ENCODE measurements at places on chromosomes 1 and 21.

- no peak for DNase-seq
Measured at GRCh38 chr1:44862829-44863401, 19.9 kb upstream of the PTCH2 start.

DNA sequence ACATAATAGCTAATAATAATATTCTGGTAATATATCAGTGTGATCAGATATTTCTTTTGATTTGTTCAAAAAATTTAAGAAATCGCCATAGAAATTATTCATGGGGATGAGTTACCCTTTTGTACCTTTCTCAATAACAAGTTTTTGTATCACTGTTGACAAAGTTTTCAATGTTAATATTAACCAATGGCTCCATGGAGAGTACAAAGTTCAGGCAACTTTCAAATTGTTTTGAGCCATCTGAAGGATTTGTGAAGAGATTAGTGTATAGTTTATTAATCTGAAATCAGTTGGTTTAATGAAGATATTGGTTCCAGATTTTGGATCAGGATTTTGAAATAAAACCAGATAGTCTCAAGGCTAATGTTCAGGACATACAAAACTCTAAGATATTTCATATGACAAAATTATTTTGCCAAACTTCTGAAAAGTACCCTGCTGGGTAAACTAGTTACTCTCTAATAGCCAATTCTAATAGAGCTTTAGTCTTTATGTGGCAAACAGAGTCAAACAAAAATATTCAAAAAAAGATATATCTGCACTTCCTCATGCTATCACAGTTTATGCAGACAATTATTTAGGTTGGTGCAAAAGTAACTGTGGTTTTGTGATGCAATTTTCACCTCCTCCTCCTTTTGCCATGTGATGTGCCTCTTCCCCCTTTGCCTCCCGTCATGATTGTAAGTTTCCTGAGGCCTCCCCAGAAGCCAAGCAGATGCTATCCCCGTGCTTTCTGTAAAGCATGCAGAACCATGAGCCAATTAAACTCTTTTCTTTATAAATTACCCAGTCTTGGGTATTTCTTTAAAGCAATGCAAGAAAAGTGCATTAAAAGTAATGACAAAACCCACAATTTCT lies 1105.0 kb downstream of the PLA2G4A start:
- DNase-seq: no peak

- no peak for DNase-seq
Measured at GRCh38 chr1:230972855-230973271, 5.8 kb downstream of the TTC13 start.

- DNase-seq: no peak
Measured at GRCh38 chr1:28458237-28459228, 47.3 kb upstream of the RCC1 start.

GRCh38 chr1:175872588-175872987 lies 129.2 kb upstream of the TNR start:
- DNase-seq: no peak

DNA sequence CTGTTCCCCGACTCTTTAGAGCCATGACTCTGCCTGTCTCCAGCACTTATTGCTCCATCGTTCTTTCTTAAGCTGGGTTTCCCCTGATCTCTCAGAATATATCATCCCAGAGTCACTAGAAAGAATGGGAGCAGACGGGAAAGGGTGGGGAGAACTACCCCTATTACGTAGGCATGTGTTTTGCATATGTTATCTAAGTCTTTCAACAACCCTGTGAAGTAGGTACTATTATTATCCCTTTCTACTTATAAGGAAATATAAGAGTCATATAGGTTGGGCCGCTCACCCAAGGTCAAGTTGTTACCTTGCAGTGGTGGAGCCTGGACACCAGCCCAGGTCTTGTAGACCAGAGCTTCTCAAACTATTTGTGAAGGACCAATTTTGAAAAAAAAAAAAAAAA lies 38.7 kb downstream of the ELF3 start:
- DNase-seq: no peak

GRCh38 chr1:29361686-29362085 lies 125.4 kb downstream of the PTPRU start:
- no peak for DNase-seq

- DNase-seq: no peak
Measured at GRCh38 chr1:26098602-26099001, 13.0 kb upstream of the PDIK1L start.

GRCh38 chr1:4664095-4664494 lies 9.7 kb downstream of the AJAP1 start:
- DNase-seq: no peak

DNA sequence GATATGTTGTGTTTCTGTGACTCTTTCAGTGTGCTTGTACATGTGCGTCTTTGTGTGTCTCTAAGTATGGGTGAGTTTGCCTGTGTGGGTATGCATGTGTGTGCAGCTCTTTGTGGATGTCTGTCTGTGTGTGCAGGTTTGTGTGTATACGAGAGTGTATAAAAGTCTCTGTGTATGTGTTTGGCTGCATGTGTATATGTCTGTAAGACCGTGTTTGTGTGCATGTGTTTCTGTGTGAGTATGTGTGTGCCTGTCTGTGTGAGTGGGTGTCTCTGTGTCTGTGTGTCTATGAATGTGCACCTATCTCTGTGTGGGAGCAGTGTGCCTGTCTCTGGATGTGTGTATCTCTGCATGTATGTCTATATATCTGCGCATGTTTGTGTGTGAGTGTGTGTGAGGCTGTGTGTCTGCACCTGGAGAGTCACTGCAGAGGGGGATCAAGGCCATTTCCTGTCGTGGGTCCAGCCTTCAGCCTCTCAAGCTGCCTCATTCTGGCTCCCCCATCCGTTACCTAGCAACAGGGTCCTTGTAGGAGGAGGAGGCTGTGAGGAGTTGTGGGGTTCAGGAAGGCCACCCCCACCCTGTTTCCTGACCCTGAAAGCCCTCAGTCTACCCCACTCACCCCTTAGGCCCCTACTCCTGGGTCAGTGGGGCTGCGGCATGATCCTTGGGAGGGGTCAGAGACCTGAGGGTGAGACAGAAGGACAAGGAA lies 10.4 kb downstream of the FGR start:
- DNase-seq: no peak

GRCh38 chr1:155591770-155592169 lies 18.2 kb upstream of the MSTO1 start:
- no peak for DNase-seq

- no peak for DNase-seq
Measured at GRCh38 chr1:229579059-229579673, 20.7 kb upstream of the ABCB10 start.

GRCh38 chr1:160742428-160743127 lies 3.5 kb downstream of the SLAMF7 start:
- DNase-seq: no peak

GRCh38 chr1:178498896-178499675 lies 2.3 kb upstream of the CLEC20A start:
- DNase-seq: no peak

GRCh38 chr1:71094913-71095312 lies 14.1 kb upstream of the ZRANB2 start:
- DNase-seq: no peak

- no peak for DNase-seq
Measured at GRCh38 chr1:199272139-199272544, 633.3 kb downstream of the PTPRC start.

DNA sequence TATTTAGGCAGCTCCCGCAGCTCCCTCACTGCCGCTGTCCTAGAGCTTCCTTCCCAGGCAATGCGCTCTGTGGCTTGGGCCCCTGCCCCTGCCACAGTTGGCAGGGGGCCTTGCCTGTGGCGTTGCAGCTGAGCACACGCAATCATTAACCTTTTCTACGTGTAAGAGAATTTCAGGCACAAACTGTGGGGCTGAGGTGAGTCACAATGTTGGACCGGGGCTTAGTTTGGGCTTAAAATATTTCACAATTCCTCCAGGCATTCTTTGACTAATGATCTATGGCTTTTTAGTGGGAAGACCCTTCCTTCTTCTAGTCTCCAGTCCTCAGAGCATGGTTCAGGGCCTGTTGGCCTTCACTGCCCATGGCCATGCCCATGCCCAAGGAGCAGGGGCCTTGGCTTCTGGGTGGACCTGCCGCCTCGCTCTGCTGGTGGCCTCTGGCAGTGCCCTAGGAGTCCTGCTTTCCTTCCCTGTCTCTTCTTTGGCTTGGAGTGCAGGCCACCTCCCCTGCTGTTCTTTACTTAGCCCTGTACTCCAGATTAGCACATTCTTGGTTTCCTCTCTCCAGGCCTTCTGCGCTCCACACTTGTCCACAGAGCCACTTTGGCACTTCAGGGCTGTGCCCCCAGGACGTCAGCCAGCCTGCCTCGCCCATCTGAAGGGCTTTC lies 39.2 kb downstream of the MAPKAPK2 start:
- no peak for DNase-seq

- DNase-seq: no peak
Measured at GRCh38 chr1:227735539-227736285, 477 bp downstream of the SNAP47 start.

DNA sequence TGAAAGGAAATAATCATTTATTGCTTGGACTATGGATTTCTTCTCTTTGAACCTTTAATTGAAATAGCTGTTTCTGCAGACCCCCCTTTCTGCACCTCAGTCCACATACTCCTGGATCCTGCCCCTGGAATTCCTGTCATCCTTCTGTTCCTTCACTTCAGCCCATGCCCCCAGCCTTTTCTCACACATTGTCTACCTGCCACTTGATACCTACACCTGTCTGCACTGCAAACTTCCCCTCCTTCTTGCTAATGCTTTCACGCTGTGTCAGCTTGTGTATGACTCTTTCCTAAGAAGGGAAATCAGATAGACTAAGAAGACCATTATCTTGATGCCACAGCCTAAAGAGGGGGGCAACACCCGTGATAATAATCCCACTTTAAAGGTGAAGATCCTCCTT lies 80.3 kb upstream of the EXO1 start:
- no peak for DNase-seq

- no peak for DNase-seq
Measured at GRCh38 chr1:164914208-164914607, 355.2 kb downstream of the PBX1 start.

DNA sequence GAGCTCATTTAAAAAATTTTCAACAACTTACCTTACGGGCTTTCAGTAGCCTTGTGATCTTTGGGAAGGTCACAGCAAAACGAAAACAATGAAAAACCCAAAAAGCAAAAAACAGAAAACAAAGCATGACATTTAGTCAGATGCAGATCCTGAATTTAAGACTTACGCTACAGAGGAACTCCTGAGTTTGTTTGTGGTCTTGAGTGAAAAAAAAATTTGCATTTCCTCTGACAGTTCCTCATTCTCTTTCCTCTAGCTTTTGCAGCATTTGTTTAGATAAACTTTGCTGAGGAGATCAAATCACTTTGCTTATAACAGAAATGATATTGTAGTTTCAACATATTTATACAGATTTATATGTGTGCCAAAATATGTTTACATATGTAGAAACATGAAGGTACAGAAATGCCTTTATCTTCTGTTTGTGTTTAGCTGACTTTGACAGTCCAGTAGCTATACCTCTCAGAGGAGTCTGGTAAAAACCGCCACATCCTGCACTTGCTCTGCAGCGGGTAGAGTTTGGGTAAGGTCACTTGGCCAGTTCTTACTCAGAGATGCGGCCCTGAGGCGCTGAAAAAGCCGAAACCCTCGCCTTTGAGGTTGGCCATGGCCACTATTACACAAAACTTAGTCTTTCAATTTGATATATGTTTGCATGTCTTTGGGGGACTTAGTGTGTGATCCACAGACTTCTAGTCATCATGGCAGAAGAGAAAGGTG lies 142.5 kb downstream of the TNR start:
- peak; percentile 32 for DNase-seq

- no peak for DNase-seq
Measured at GRCh38 chr1:230381585-230381984, 44.5 kb downstream of the PGBD5 start.

DNA sequence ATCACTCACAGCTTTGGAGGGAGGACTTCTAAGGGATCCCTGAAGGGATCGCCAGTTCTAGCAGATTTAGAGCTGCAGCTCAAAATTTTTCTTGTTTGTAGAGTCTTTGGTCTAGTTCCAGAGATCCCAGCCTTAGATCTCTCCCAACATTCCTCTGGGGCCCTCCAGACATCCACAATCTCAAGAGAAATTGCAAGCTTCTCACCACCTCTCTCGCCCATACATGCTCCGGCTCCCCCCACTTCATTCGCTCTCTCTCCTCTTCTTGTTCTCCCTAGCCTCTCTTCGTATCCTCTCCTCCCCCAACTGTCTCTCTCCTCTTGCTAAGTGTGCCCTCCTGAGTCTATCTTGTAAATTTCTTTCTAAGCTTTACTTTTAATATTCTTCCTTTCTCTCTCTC lies 15.1 kb upstream of the TUT4 start:
- no peak for DNase-seq

DNA sequence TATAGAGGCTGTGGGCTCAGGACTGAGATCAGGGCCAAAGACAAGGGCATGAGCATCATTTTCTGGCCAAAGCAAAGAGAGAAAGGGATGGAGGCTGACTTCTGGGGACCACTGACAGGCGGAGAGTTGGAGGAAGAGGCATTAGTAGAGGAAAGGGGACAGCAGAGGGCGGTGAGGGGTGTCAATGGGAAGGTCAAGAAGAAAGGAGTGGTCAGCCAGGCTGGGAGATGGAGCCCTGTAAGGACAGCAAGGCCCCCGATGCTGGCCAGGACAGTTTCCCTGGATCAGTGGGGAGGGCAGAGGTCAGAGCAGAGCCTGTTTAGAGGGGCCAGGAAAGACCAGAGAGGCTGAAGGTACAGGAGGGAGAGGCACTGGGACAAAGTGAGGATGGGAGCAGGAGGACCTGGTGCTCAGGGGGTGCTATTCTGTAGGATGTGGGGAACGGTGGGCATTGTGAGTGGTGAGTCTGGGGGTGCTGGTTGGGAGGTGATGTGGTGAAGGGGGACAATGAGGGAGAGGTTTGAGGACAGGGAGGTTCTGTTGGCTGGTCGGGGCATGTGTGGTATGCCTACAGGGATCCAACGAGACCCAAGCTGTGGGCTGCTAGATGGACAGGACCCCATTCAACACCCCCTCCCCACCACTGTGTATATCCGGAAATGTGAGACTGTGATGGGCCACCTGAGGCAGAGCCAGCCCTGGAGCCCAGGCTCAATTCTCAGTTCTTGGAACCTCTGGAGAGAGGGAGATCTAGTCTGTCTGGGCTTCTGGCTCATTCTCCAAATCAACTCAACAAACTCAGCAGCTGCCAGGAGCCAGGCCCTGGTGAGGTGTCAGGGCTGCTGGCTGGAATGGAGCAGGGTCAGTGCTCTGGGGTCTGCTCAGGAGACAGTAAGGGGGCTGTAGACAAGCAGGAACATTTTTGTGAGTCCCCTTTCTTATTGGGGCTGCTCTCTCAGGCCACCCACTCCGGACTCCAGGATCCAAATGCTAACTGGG lies 1.4 kb upstream of the FAM151A start:
- no peak for DNase-seq

DNA sequence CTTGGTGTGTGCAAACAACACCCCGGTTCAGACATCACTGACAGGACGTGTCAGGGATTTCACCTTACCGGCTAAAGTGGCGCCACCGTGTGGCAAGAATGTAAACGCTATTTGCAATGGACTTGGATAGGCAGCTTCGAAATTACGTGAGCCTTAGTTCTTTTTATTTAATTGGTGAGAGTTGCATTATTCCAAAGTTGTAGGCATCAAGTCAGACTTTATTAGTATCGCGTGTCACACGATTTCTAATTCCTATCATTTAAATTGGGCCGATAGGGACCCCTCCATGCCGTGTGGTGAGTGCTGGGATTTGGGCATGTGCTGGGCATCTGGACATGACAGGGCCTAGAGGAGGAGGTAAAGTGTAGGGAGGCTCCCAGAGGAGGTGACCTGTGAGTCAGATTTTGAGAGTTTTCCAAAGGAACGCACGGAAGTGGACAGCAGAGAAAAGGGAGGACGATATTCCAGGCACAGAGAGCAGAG lies 14.5 kb upstream of the CPT2 start:
- peak; percentile 45 for DNase-seq

- DNase-seq: no peak
Measured at GRCh38 chr1:10074059-10074851, 41.5 kb downstream of the UBE4B start.

- no peak for DNase-seq
Measured at GRCh38 chr1:174158767-174159251, 511 bp upstream of the RABGAP1L start.

Data from GM18507 (cell line).